Stimulated activated CD4-positive, alpha-beta T cell treated with anti-CD3 and anti-CD28 coated beads, TNF-alpha, amount 100 ng/mL, for 24 hours (primary cell): ENCODE measurements at places on chromosomes 3 and 15.

DNA sequence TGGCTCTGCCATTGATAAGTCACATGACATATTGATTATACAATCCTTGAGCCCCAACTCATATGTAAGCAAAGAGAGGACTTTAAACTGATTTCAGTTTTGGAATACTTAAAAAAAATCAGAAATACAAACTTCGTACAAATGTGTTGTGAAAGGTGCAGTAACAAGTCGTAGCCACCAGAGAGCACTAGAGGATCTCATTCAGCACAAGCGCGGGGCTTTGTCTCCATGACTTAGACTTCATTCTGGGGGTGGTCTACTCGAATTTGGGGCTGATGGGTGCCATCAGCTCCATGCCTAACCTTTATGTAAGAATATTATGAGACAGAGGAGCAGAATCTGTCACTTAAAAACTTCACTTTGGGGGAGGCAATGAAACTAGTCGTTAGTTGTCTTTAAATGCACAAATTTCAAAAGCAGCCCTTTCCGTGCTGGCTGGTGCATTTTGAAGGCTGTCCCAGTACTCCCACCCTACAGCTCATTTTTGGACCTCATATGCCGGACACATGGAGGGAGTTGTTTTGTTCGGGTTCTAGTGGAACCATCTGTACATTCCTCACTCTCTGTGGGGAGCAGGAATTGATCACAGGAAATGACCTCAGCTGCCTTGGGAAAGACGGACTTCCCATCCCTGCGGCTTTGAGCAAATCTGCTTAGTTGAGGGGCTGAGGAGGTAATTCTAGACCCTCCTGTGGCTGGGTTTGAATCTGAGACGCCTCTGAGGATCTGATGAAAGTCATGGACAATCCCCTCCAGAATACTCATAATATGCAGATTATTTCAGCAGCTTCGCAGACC, 27.5 kb upstream of the MASP1 start:
- peak; percentile 22 for DNase-seq

- no peak for DNase-seq
Observed at GRCh38 chr3:16906682-16907081, 21.9 kb downstream of the PLCL2 start.

- DNase-seq: no peak
Observed at GRCh38 chr15:81222007-81222406, 25.3 kb downstream of the IL16 start.

DNA sequence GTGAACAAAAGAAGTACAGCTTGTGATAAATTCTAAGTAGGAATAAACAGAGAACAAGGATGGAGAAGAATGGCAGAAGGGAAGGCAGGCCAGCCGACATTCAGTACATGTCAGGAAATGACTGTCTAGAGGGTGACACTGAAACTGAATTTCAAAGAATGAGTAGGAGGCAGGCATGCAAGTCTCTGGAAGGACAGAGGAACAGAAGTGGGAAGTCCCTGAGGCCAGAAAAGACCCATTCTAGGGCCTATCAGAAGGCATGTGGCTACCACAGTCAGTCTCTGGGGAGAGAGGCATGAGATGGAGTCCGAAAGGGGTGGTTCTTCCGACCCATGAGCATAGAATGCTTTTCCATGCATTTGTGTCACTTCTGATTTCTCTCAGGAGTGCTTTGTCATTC, 243.5 kb upstream of the UBE2E2 start:
- DNase-seq: no peak

DNA sequence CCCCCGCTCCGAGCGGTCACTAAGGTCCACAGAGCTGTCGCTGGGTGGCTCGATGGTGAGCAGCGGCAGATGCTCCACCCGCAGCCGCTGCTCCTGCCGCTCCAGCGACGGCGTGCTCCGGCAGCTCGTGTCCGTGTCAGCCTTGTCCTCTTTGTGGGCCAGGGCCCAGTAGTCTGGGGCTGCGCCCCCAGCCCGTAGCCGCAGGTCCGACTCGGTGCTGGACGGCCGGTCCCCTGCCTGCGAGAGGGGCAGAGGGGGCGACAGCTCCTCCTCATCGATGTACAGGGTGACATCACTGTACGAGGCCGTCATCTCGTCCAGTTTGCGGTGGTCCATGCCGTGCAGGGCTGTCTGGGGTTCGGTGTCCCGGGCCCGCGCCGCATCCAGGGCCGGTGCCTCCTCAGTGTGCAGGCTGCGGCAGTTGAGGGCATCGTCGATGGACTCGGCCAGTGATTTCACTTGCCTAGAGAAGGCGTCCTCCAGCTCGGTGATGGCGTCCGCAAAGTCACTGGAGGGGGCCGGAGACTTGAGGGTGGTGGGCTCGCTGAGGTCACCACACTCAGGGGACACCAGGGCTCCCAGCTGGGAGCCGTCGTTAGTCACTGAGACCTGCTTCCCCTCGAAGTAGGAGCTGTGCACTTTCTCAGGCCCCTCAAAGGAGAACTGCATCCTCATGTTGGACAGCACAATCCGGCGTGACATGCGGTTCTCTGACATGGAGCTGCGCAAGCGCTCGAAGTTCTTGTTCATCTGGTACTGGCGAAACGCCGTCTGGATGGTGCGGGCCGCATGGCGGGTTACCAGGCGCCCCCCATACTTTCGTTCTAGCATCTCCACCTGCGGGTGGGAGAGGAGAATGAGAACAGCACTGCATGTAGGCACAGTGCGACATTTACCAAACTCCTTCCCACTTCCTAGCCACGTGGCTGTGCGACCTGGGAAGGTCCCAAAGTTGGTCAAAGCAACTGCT, 94.8 kb upstream of the RPL32 start:
- no peak for DNase-seq

GRCh38 chr3:179565496-179565895, 2.8 kb downstream of the ACTL6A start:
- no peak for DNase-seq

GRCh38 chr3:116331380-116331779, 113.9 kb downstream of the LSAMP start:
- no peak for DNase-seq

DNA sequence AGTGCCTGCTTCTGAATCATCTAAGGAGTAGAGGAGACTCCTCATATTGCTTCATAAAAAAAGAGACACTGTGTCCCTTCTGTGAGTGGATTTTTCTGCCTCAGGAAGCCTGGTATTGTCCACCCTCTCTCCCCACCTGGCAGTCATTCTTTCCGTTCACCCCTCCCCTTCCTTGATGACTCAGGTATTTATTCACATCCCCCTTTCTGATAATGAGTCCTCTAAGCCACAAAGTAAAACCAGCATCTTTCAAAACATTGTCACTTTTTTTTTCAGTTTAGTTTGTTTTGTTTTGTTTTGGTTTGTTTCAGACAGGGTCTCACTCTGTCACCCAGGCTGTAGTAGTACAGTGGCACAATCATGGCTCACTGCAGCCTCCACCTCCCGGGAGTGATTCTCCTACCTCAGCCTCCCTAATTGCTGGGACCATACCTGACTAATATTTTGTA, 65.2 kb upstream of the UBE2E1 start:
- DNase-seq: peak; percentile 9

- peak; percentile 90 for DNase-seq
Observed at GRCh38 chr3:187748050-187748481, 2.8 kb upstream of the BCL6 start.

DNA sequence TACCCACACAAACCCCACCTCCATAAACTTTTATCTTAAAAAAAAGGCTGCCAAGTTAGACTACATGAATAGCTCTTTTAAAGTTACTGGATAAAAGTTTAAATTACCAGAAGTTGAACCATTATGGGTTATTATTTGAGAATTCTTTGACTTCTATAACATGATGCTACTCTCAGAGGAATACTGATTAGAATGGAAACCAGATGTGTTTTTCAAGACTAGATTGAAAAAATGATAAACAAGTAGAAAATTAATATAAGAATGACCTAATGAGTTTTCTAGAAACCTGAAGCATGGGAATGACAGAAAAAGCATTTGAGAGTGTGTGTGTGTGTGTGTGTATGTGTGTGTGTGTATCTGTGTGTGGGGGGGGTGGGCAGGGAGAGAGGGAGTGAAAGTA, 12.4 kb upstream of the FGF7 start:
- DNase-seq: no peak

GRCh38 chr3:64612082-64612860, 75.5 kb downstream of the ADAMTS9 start:
- no peak for DNase-seq

- no peak for DNase-seq
Observed at GRCh38 chr3:16533928-16534574, 20.6 kb upstream of the RFTN1 start.

DNA sequence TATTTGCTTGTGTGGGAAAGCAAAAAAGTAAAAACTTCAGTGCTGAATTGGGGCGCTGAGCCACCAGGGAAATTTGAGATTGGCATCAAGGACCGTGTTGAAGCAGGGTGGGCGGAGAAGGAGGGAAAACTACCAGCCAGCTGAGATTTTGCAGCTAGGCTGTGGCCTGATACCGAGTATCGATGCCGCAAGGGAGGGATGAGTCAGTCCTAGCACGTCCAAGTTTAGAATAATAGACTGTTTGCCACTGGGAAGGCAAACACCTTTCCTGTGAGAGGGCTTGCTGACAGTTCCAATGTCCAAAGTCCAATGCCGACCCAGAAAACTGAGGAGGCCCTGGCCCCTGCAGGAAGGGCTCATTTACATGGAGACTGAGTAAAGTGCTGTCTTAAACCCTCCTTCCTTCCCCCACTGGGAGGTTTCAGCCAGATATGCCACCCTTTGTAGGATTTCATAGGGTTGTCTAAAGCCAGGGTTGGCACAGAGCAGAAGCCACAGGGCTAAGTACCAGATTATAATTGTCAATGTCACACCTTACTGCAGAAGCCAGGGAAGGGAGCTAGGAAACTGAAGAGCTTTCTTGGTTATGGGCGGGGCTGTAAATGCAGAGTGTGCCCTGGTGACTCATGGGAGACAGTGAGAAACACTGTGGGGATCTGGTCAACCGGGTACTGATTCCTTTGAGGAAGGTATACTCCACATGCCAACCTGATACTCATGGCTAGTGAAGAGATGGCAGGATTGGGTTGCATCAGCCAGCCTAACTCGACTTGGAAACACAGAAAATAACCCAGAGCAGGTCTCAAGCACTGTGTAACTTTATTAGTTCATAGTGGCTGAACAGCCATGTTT, 28.4 kb upstream of the PIK3CB start:
- no peak for DNase-seq

GRCh38 chr3:195595785-195596531, 12.2 kb upstream of the APOD start:
- no peak for DNase-seq

- no peak for DNase-seq
Observed at GRCh38 chr3:143668924-143669790, 179.1 kb downstream of the SLC9A9 start.

GRCh38 chr15:34360298-34360697, 6.7 kb downstream of the LPCAT4 start:
- DNase-seq: no peak

DNA sequence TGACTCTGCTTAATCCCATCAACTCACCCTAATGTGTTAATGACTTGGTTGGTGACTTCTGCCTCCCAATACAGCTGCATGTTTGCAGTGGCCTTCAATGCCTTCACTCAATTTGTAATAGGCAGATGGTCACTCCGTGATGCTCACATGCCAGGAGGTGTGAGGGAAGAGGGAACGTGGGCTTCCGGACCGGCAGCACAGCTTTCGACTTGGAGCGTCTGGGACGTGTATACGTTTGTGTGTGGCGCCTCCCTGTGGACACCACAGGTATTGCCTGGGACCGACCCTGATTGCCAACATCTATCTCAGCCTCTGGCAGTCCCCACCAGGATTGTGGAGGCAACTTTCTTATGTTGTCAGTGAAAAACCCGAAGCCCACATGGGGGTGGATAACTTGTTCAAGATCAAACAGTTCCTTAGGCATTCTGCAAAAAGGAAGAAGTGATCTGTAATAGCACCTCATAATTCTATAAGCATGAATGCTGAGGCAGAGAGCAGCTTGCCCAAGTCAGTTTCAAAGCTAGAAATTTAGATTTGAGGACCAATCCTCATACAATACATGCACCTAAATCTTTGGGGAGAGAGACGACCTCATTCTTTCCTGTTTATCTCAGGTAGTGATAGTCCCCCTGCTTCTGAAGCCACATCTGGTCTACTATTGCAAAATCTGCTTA, 16.9 kb downstream of the MRPL46 start:
- DNase-seq: peak; percentile 30
